ENCODE measurements at places on chromosomes 3 and 15.

DNA sequence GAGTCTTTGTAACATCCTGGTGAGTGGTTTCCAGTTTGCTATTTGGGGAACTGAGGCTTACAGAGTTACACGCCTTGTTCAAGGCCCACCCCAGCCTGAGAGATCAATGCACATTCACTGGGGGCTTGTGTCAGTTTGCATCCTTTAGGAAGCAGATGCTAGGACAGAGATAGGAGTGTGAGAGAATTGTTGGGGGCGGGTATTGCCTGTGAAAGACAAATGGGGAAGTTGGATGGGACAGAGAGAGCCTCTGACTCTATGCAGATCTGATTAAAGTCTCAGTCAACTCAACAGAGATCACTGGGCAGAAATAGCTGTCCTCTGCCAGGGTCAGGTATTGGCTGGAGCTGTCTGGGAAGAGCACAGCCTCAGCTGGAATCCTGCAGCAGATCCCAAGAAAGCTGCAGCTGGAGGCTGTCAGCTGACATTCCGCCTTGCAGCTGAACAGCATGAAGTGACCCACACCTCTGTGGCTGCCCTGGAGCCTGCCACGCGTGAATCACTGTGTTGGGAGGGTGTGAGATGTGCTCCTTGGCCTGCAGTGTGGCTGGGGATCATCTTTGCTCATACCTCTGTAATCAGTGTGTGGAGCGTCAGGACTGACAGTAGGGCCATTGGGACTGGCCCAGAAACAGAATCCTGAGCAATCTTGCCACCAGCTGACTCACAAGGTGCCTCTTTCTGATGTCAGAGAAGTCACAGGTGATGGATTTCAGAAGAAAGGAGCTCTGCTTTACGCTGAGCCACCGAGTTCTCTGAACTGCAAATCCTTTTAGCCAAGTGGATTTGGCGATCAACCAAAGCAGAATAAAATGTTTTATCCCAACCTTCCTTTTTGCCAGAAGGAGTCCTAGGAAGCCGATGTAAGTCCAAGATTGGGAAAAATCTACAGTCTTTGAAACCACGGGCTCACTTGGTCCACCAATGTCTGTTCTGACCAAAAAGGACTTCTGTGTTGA, 284.1 kb upstream of the LRRFIP2 start:
- no peak for DNase-seq

GRCh38 chr3:175399156-175399840, 540.2 kb downstream of the NAALADL2 start:
- DNase-seq, result peak; percentile 40

GRCh38 chr15:38299216-38299615, 46.6 kb downstream of the SPRED1 start:
- DNase-seq, result no peak

DNA sequence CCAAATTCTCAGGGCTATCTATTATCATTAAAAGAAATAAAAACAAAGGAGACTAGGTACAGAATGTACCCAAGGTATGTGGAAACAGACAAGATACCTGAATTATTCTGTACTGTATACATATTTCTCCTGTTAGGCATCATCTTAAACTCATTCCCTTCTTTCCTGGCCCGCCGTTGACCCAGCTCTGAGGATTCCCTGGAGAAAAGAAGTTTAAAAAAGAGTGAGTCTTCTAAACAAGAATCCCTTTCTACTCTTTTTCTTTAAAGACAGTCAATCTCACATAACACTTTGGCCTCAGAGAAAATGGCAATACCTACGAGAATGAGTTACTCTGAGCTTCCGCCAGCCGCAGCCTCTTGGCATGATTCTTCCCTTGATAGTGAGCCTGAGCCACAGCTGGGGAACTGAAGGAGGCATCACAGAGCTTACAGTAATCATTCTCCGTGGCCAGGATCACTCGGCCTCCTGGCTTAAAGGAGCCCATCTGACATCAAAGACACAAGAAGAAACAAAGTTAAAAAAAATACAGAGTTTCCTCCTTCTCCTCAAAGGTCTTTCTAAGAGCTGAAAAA, 44.2 kb downstream of the ZMAT3 start:
- no peak for DNase-seq

DNA sequence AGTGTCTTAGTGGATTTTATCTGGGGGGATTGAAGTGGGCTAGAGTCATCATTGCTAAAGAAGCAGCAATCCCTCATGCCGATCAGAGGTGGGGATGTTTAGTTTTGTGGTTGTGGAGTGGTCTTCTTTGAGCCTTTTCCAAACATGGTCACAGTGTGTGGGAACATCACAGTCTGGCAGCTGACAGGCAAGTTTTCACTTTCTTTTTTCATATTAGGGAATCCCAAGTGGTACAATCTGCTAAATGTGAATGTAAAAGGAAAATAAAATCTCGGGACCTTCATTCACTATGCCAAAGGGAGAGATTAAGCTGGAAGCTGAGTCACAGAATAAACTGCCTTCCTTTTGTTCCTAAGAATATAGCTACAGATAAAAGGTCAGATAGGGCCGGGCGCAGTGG, 10.4 kb upstream of the CX3CR1 start:
- no peak for DNase-seq

DNA sequence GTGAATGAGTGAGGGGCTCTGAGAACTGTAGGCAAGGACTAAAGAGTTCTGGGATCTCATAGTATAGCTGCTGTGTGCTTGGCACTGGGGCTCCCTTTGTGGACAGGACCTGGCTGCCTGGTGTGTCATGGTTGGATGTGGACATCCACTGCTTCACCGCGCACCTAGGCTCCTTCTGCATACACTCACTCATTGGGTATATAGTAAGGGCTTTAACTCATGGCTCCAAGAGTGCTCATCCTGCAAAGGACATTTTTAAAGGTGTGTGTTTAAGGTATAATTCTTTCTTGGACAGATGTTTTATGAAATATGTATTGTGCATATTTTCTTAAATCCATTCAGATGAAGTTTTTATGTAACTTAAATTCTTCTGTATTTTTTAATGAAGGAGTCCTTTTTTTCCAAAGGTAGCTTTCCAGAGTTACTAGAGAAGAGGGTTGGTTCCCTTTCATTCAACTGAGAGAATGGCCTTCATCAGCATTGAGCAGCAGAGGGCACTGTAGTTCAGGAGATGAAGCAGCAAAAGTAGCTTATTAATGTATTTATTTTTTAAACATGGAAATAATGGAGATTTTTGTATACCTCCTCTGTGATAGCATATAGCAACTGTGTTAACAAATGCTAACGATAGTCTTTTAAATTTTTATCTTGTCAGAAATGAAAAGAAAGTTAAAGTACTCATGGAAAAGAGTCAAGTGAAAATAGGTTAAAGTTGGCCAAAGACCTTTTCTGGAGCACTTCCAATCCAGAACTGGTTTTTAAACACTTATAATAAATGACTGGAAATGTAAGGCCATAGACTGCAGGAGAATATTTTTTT, 25.2 kb downstream of the OXNAD1 start:
- DNase-seq, result no peak

All from NCI-H446 treated with DMSO at 0.1 percent for 48 hours (cell line).